EH (cell line): ENCODE measurements at places on chromosomes 4 and X.

- no peak for DNase-seq
These were observed 175.3 kb upstream of the FGF13 start for GRCh38 chrX:138886769-138887168.

DNA sequence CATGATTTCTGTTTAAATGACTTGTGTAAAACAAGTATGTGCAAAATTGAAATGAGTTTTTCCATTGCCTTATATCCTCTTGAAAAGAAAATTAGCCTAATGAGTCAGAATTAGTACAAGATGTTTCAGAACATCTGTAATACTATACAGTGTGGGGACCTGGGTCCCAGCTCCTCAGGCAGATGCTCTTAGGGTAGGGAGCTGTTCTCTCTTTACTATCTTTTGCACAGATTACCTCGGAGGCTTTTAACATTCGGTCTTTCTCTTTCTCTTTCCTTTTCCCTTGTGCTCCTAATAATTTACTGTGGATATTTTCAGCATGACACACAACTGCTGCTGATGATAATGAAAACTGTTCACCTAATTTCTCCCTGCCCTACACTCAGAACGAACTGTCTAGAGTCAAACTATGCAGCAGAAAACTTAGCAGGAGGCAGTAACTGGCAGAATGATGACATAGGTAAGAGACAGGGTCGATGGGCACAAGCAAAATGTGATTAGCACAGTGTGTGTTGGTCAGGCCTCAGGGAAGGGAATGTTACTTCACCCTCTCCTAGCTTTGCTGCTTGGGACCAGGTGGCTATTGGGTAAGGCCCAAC, 455.3 kb downstream of the PDHA2 start:
- DNase-seq: no peak

GRCh38 chr4:124708517-124709300, 3.8 kb downstream of the ANKRD50 start:
- DNase-seq: peak; percentile 43

- DNase-seq: peak; percentile 13
These were observed 7.2 kb downstream of the TBC1D14 start for GRCh38 chr4:6916587-6917460.

- peak; percentile 45 for DNase-seq
These were observed 44.8 kb downstream of the BANK1 start for GRCh38 chr4:101835121-101835904.

GRCh38 chr4:83490876-83491450, 6.1 kb upstream of the ABRAXAS1 start:
- peak; percentile 34 for DNase-seq

DNA sequence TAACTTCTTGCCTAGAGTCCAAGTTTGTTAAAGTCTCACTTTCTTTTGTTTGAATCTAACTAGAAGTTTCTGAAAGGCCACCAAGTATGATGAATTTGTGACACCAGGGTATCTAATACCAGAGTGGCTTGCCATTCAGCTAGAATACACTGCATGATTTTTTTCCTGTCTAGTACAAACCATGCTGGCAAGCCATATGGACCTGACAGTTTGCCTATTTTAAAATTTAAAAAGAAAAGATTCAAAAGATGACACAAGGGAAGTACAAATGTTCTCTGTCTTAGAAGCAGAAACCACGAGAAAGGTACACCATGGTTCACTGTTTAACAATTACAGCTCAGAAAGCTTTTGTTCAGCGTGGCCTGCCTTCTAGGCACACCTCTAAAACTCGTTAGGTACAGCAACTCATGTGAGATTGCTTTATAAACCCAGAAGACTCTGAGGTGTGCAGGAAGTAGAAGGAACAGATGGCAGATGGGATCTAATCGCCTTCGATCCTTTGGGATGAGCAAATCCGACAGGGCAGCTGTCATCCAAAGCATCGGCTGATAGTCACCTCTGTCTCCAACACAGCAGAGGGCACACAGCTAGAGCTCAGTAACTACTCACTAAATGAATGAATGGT, 35.4 kb upstream of the CENPU start:
- no peak for DNase-seq

- no peak for DNase-seq
These were observed 29.4 kb upstream of the NDP start for GRCh38 chrX:44002567-44002966.

GRCh38 chr4:110516106-110516922, 40.4 kb downstream of the ENPEP start:
- DNase-seq: peak; percentile 58

- no peak for DNase-seq
These were observed 65.6 kb downstream of the ENPP6 start for GRCh38 chr4:184151988-184152485.

DNA sequence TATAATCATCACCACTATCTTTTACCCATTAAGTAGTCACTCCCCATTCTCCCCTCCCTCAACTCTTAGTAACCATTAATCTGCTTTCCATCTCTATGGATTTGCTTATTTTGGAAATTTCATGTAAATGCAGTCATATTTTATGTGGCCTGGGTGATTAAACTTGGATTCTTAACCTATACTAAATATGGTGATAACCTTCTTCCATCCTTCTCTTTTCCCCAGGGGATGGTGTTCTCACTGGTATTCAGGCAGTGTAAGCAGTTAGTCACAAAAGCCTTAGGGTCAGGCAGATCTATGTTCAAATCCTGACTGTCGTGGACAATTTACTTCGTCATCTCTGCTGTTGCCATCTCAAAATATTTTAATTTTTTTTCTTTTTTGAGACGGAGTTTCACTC, 29.6 kb downstream of the RAB40AL start:
- DNase-seq: peak; percentile 91

DNA sequence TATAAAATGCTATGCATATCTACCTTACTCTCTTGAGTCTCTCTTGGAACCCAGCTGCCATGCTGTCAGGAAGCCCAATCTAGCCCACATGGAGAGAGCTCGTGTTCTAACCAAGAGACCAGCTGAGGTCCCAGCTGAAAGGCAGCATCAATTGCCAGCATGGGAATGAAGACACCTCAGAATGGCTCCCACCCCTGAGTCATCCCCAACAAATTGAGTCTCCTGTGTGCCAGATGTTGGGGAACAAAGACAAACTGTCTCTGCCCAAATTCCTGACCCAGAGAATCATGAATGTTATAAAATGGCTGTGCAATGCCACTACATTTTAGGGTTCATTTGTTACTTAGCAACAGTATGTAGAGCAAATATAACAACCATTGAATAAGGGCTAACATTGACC, 105.2 kb upstream of the STX18 start:
- peak; percentile 36 for DNase-seq

DNA sequence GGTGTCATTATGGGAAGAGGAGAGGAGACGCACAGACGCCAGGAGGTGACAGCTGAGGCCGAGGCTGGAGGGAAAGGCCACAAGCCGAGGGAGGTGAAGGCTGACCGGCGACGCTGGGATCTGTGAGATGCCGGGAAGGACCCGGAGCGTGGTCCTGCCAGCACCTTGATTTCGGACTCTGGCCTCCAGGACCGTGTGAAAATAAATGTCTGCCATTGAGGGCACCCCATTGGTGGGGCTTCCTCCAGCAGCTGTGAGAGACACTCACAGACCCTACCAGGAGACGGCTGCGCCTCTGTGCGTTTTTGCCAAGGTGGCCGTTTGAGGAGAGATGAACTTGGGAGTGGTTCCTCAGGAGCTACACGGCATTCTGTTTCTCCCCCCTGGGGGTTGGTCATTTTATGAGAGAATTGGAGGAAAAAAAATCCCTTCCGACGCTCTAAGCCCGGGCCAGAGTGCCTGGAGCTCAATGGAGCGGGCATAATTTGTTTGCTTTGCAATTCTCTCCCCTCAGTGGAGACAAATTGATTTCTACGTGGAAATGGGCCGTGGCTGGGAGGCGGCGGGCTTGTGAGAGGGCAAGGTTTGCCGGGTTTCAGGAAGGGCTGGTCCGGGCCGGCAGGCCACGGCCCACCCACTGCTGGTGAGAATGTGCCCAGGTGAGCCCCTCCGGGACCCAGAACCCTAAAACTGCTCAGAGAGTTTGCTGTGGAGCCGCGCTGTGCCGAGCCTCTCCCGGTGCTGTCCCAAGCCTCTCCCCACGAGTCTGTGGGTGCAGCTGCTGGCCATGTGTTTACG, 53.9 kb downstream of the CPZ start:
- DNase-seq: no peak

DNA sequence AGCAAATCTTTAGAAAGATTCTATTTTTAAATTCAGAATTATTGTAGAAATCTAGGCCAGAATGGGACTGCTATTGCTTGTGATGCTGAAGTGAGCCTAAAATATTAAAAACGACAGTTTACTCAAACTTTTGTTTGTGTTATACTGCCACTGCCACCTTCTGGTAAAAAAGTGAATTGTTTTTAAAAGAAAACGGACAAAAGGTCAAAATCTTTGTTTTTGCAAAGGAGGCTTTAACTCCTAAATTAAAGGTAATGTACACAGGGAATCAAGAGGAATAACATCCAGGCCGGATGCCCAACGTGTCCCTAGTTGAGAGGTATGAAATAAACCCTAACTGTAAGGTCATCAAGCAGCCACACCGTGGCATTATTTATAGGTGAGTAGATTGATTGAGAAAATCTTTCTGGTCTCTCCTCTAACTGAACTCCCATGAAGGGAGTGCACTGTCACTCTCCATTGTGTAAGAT, 338.3 kb upstream of the GALNT7 start:
- peak; percentile 29 for DNase-seq

DNA sequence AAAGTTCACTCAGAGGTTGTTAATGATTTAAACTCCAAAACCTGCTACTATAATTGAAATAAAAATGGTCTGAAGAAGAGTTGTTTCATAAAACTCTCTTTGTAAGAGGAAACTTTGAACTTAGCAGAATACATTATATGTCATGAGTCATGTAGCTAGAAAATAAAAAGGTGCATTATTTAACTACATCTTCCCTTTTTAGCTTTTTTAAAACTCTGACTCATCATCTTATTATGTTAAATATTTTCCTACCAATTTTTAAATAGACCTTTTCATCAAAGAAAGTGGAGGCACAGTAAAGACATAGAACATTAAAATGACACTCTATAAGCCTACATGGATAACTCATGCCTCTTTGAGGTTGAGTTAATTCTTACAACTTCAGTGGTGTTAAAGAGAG, 1.2 kb upstream of the ZNF827 start:
- peak; percentile 60 for DNase-seq

DNA sequence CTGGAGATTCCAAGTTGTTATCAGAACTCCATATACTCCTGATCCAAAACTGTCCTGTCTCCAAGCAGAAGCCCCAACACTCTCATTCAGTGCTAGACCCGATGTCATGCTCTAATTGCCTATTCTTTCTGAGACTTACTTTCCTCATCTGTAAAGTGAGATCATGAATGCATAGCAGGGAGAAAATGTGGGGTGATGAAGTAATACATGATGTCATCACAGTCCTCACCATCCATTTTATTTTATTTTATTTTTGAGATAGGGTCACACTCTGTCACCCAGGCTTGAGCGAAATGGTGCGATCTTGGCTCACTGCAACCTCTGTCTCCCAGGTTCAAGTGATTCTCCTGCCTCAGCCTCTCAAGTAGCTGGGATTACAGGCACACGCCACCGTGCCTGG, 1554.0 kb upstream of the ADGRL3 start:
- DNase-seq: no peak

DNA sequence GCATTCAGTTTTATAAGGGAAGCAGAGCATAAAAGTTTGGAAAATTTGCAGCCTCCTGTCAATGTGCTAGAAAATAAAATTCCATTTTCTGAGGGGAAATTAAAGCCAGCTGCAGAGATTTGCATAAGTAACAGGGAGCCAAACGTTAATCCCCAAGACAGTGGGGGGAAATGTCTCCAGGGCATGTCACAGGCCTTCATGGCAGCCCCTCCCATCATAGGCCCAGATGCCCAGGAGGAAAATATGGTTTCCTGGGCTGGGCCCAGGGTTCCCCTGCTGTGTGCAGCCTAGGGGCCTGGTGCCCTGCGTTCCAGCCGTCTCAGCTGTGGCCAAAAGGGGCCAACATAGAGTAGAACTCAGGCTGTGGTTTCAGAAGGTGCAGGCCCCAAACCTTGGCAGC, 9.3 kb downstream of the RNF4 start:
- peak; percentile 58 for DNase-seq

GRCh38 chr4:10521424-10521823, 64.2 kb upstream of the ZNF518B start:
- no peak for DNase-seq

DNA sequence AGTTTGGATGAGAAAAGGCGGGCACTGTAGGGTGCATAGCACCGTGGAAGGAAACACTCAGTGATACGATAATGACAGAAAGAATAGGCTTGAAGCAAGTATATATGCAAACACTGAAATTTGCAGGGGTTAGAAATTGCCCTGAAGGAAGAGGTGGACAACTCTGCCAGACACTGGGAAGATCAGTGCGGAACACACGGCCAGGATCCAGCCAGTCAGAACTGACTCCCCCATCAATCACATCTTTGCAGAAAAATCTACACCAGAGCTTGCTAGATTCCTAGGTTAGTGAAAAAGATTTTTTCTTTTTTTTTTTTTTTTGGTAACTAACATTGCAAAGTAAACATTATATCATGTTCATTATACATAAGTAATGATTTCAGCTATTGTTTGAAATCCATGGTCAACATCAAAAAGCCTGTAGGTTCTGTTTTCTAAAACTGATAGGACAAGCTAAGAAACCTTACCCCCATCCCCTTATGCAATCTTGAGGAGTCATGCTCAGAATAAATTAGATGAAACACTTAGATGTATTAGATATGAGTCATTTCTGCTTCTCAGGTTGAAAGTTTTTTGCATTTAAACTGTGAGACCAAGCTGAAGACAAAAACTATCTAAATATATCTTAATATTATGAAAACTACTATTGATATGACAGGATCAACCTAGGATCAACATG, 38.9 kb downstream of the TRIML1 start:
- DNase-seq: no peak

- peak; percentile 79 for DNase-seq
These were observed 191.0 kb downstream of the EVC2 start for GRCh38 chr4:5517372-5517771.

DNA sequence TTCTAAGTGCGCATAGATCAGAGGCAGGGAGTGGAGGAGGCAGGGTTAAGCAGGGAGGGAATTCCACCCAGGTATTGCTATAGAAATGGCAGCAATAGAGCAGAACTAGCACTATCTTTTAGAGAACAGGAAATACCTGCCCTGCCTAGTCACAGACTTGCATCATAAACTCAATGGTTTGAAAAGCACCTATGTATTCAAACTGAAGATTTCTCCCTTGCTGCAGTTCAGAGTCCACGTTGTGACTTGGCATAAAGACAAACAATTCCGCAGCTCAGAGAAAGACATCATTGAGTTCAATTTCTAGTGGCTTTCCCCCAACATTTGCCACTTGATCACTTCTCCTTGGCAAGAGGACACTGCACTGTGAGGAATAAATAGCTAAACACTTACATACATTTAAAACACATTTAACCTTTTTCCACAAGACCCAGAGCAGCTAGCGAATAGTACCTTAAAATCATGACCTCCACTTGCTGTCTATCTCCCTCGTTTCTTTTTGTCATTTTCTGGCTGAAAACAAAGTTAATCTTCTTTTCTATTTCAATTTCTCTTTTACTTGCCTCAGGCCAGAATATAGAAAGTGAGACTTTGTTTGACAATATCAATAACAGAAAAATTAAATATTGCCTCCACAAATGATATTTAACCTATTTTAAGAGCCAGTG, 42.4 kb downstream of the SLC7A11 start:
- DNase-seq: peak; percentile 22

GRCh38 chr4:78710536-78710935, 65.6 kb upstream of the BMP2K start:
- peak; percentile 71 for DNase-seq
